Mesendoderm (in vitro differentiated cells): ENCODE measurements at places on chromosomes 7 and 10.
A peak's percentile ranks its signal among the peaks of the same experiment; 100 is the strongest.

DNA sequence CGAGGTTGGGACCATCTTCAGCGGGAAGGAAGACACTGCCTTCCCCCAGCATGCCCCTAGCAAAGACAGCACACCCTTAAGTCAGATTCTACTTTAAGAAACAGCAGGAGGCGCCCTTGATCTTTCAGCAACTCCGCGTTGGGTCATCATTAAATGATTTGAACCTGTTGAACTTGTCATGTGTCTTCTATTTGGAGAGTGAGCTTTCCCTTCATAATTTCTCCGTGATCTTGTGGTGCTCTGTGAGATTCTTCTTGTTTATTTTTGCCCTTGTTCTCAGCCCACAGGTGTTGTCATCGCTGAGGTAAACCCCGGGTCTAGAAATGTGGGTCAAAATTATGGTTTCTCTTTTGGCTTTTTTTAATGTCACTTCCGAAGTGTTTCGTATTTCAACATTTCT is 49.5 kb upstream of the PITRM1 start:
- peak; percentile 74 for DNase-seq

- DNase-seq, result peak; percentile 51
Observed at GRCh38 chr10:28561531-28561930, 28.6 kb downstream of the WAC start.

DNA sequence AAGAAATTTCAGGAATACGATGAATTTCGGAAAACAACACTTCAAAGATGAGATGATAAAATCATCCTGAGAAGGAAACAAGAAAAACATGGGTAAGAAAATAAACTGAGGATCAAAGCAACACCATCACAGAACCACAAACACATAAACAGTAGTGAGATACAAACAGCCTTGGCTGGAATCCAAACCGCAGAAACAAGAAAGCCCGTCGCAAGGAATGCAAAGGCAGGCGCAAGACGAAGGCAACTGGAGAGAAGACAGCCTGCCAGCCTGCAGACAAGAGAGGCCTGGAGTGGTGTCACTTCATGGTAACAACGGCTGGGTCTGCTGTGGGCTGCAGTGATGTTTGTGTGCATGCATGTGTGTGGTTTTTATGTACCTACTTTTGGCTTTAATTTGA is 61.8 kb upstream of the DRGX start:
- no peak for DNase-seq

DNA sequence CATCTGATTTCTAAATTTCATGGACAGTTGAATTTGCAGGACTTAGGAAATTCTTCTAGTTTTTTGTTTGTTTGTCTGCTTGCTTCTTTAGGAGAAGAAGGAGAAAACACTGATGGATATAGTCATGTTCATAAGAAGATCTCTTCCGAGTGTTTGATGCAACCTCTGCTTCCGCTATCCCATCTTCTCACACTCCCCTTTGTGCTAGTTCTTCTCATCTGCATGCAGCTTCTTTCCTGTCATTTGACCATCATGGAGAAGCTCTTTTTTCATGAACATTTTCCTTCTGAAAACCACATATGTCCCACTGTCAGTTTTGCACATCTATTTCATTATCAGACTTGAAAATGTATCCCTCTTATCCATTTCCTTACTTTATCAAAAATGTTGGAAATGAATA is 346.9 kb upstream of the PRKCQ start:
- no peak for DNase-seq

DNA sequence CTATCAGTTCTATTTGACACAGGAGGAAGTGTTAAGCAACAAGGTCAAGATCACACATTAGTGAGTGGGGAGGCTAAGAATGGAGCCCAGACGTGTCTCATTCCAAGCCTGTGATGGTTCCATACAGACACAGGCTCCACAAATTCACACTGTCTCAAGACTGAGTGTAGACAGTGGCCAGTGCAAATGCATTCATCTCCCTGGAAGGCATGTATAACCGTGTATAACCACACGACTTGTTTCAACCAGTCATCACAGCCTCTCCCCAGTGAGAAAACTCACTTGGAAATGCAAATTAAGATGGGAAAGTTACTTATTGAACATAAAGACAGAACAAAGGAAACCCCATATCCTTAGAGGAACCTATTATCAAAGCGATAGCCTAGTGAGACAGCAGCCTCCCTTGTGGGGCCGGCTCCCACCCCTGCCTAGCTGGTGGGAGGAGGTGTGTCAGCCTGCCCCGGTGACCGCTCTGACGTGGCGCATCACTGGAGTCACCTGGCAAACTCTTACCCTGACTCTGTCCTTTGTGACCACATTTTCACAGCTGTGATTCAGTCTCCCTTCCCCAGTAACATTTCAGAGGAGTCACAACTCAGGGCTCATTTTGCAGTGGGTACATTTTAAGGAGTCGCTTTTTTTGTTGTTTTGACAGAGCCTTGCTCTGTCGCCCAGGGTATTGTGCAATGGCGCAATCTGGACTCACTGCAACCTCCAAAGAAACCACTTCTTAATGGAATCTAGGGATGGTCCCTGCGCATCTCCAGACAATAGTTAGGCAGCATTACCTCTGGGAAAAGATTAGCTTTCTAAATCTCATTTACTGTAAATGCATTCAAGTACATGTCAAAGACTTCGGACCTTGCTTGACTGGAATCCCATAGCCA is 126.6 kb upstream of the PARD3 start:
- DNase-seq, result no peak

DNA sequence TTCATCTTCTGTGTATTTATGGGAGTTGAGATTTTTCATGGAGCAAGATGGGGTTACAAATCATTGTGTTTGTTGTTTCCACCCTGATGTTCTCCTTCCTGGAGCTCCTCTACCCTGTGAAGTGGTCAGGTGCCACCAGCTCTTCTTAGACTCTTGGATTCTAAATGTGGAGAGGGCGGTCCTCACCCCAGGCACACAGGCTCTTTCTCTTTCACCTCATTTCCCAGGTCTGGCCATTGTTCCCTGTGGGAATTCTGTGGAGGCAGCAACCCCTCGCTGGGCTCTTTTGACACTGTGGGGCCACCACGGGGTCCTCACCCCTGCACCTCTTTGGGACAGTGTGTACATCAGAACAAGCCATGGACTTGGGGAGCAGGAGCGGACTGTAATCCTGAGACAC is 95.9 kb downstream of the TRRAP start:
- DNase-seq, result no peak

DNA sequence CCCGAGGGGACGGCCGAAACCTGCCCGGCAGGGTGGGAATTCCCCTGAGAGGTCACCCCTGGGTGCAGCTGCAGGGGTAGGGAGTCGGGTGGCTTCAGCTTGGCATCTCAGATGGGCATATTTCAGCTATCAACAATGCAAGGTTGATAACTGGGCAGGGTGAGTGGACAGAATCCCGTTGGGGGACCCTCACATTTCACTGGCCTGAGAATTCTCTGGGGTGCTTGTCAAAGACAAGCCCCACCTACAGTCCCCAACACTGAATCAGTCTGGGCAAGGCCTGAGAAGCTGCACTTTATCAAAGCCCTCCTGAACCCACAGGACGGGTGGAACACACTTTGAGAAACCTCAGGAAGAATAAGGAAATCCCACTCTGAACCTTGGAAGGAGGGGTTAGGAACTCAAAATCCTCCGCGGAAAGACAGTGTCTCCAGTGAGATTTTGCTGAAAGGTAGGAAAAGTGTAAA is 3.1 kb downstream of the RGS10 start:
- no peak for DNase-seq

DNA sequence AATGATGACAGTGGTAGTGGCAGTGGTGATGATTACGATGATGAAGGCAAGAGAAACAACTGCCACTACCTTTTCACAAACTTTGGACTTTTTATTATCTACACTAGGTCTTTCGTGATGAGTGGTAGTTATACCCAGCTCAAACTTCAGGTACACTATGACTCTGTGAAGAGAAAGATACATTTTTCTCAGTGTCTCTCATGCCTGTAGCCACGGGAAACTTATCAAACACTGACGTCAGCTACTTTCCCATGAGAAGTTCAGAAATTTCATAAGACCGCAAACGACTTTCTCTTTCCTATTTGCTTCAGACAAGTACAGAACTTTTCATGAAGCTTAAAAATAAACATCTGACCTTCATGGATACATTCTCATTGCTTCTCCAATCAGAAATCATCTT is 57.0 kb downstream of the CALD1 start:
- no peak for DNase-seq

- no peak for DNase-seq
Observed at GRCh38 chr7:81120803-81121202, 202.0 kb upstream of the SEMA3C start.

DNA sequence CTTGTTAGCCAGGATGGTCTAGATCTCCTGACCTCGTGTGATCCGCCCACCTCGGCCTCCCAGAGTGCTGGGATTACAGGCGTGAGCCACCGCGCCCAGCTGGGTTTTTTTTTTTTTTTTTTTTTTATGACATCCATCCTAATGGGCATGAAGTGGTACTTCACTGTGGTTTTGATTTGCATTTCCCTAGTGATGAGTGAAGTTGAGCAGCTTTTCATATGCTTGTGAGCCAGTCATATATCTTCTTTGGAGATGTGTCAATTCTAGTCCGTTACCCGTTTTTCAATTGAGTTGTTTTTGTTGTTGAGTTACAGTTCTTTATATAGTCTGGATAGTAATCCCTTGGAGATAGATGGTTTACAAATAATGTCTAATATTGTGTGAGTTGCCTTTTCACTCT is 127.7 kb downstream of the SMURF1 start:
- DNase-seq, result no peak

DNA sequence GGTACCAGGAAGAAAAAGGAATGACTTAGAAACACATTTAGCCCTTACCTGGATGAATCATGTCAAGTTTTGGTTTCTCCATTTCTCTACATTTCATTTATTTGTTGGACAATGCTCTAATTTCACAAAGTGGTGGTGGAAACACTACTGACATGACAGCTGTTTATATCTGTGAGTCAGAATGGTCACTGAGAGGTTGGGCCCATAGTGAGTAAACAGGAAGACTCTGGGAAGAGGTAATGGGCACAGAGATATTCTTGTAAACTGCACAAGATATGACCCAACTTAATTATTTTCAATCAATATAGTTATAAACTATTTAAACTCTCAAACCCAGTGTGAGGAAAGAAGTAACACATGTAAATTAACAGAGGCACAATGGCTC is 176.3 kb upstream of the MEOX2 start:
- DNase-seq, result no peak
